ENCODE measurements at places on chromosomes 11 and 22.

DNA sequence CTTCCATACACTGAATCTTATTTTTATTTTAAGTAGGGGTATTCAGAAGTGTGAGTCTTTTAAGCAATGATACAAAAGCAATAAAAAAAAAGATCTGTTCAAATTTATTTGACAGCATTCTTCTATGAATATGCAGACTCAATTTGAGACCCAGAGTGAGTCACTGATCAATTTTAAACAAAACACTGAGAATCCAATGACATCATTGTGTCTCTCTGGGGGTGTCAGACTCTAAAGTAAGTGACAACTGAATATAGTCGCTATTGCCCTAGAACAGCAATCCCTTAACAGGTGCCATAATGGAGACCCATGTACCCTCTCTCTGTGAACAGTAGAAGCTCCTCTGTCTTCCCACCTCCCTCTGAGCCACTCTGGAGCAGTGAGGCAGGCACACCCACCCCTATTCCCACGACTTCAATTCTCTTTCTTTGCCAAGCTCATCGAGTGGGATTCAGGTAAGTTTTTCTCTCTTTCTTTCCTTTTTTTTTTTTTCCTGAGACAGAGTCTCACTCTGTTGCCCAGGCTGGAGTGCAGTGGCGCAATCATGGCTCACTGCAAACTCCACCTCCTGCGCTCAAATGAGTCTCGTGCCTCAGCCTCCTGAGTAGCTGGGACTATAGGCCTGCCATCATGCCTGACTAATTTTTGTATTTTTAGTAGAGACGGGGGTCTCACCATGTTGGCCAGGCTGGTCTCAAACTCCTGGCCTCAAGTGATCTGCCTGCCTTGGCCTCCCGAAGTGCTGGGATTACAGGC, 5.1 kb upstream of the RPS3 start:
- no peak for DNase-seq

DNA sequence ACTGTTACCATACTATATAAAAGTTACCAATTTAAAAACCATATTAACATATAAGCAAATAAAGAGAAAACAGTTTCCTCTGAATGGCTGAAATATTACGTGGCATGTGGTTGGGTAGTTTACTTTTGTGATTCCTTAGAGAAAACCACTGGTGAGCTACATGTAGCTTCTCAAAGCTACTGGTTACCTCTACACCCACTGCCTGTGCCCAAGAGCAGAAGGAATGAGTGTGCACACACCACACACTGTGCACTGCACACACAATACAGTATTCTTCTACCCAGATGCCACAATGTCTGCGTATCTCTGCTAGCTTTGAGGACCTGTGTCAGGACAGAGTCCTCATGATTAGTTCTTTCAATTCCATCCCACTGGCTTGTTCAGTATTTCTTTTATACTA, 25.5 kb upstream of the YPEL1 start:
- peak; percentile 50 for DNase-seq

DNA sequence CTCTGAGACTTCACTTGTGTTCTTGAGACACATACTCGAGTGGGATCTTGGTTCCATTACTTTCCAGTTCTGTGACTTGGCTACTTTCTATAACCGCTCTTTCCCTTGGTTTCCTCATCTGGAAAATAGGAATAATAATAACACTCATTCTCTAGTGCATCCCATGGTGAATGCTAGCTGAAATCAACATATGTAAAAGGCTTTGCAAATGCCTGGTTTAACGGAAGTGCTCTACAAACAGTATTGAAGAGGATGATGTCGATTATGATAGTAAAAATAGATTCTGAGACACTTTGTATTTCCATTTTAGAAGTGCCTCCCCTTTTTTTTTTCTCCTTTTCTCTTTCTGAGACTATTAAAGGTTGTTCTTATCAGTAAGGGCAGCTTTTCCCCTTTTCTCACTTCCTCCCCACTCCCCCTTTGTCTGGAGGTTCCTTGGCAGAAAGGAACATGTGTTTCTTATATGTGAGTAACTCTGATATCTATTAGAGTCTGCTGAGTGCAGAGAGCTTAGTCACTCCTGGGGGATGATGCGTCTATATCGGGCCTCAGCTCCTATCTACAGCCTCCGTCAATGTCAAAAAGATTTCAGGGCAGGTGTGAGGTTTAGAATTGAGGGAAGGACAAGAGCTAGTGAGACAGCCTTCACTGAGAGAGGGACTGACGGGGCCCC, 489.3 kb downstream of the NTM start:
- peak; percentile 45 for DNase-seq

DNA sequence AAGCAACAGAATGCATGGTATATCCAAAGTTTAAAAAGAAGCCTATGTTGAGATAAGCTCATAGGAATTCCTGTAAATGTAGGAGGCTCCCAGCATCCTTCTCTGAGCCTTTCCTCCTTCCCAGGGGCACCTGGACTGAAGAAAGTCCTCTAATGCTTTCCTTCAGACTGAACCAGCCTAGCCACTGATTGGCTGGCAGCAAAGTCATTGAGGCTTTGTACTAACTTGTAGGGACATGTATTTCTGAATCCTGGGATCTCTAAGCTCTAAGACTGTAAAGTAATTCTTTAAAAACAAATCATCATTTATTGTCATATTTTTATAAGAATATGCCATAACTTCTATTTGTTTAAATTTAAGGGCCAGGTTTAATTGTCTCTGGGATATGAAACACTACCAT, 23.9 kb upstream of the PANX1 start:
- DNase-seq, result no peak

GRCh38 chr22:17357688-17358087, 11.6 kb upstream of the CECR2 start:
- DNase-seq, result no peak

GRCh38 chr11:7563281-7563680, 49.5 kb downstream of the PPFIBP2 start:
- DNase-seq, result peak; percentile 18

All from fibroblast of skin of scalp (primary cell).